H4 (cell line): ENCODE measurements at places on chromosomes 12 and 14. TPM values are rescaled to one million over a fixed set of nuclear protein-coding genes. Genes with fewer than 3 reads are reported as not detected.

The KLHDC1 gene
- 0.46 and 1.4 TPM in 2 replicates for total RNA-seq

The RAD9B gene
- total RNA-seq, result 0.21 and 0.53 TPM in 2 replicates

The OASL gene
- total RNA-seq, result 5.3 and 9.2 TPM in 2 replicates

The ARHGAP9 gene
- not detected in 2 replicates for total RNA-seq

The RPL10L gene
- total RNA-seq, result not detected in 2 replicates
